ENCODE measurements at places on chromosomes 1 and 21.

DNA sequence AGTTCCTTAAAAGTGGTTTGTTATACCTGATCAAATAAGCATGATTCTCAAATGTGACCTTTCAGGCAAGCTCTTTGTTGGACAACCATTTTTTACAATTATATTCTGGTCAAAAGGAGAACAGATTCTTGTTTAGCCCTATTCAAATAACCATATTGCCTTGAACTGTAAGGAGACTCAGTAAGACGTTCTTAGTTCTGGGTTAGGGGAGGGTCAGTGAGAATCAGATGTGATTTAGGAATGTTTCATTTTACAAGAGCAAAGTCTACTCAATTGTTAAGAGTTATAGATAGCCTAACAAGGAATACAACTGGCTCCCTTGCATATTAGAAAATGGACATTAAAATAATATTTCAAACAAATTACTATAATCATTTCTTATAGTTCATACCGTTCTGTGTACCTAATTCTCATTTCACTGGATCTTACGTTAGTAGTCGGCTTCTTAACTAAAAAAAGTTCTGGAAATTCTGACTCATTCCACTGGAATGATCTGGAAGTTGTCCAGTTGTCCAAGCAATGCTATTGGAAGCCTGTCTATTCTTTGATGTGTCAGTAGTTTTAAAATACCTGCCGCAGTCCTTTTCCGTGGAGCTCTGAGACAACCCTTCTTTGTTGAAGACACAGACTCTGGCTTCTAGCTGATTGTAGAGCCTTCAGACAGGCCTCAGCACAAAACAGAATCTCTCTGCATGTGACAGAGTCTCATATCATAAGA lies 88.8 kb downstream of the MAST2 start:
- no peak for DNase-seq

DNA sequence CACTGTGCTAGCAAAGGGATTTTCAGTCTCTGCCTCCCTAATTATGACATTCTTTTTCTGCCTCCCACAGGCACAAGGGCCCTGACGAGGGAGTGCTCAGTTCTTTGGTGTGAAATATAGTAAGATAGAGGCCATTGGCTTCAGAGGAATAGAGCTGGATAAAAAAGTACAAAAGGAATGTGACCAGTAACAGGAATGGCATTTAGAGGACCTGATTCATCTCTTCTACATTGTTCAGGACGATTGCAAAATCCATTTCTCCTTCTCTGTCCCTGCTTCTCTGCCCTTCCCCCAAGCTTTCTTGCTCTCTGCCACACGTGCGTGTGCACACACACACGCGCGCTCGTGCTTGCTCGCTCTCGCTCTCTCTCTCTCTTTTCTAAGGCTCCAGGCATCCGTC lies 668.2 kb downstream of the KIF26B start:
- no peak for DNase-seq

- no peak for DNase-seq
Observed at GRCh38 chr1:20390589-20391331, 95.2 kb downstream of the CAMK2N1 start.

DNA sequence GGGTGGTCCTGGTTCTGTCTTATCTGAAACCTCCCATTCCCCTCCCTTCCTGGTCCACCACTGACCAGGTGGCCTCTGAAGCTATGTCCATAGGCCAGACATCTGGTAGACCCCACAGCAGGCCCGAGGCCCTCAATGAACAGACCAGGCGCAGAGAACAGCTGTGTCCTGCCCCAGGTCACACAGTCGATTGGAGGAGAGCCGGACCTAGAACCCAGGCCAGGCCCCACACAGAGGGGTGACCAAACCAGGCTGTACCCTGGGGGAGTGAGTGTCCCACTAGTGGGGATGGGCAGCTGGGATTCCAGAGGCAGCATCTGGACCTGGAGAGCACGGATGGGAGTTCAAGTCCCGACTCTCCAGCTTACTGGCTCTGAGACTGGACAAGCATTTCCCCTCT lies 29.2 kb downstream of the RNU1-1 start:
- no peak for DNase-seq

- DNase-seq, result no peak
Observed at GRCh38 chr1:183687546-183688304, 34.6 kb upstream of the APOBEC4 start.

Data from GM18507 (cell line).